Cortex of kidney (tissue), 1 donor: ENCODE measurements at places on chromosomes 5 and 9.

GRCh38 chr9:97972753-97973152, 10.4 kb upstream of the ANP32B start:
- DNase-seq, result no peak

- DNase-seq, result no peak
These were observed 406.0 kb upstream of the GRIA1 start for GRCh38 chr5:153084511-153084910.

DNA sequence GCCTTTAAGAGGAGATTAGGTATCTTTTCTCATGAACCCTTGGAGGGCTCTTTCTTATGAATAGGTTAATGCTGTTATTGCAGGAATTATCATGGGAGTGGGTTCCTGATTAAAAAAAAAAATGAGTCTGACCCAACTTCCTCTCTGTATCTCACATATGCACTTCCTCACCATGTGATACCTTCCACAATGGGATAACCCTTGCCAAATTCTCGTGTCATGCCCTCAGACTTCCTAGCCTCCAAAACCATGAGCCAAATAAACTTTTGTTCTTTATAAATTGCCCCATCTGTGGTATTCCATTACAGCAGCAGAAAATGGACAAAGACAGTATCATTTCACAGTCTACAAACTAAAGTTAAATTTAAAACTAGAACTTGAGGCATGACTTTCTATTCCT, 1.0 kb downstream of the OR1B1 start:
- no peak for DNase-seq

DNA sequence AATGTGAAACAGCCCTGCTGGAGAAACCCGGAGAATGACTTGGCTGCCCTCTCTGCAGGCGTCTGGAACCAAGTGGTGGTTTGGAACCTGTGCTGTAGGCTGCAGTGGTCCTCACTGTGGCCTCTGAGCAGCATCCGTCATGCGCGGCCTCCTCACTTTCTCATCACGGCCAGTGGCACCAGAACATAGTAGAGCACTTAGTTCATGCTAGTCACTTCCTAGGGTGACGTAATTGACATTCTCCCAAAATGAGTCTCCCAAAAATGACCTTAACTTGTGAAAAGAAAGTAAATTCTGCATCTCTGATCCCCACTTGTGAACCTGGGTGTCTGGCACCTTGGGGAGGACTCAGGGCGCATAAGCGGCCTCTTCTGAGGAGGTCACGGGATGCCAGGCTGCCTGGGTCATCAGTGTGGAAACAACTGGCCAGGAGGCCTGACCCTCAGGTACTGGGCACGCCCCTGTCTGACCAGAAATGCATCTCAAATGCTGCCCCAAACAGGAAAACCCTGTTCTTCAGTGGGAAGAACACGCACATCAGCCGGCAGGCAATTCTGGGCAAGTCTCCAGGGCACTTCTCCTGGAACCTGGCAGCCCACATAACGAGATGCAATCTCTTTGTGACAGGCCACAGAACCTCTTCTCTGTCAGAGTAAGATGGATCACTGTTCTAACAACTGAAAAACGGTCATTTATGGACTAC, 36.6 kb upstream of the SPTLC1 start:
- DNase-seq, result no peak

GRCh38 chr5:171852255-171852681, 66.7 kb downstream of the SMIM23 start:
- DNase-seq, result no peak

DNA sequence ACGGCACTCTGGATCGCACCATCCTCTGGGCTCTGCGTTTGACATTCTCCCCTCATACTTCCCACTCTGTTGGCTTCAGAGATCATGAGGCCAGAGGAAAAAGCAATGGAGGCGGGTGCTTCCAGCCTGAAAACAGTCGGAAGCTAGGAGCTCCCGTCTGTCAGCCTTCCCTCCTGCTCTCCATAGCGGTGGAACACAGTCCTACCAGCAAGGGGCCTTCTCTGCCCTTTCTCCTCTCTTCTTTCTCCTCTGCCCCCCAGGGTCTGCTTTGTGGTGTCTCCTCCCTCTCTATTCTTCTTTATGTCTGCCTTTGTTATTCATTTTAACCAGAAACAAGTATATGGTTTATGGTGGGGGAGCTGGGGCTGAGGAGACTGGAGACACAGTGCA, 152.5 kb upstream of the NFIB start:
- no peak for DNase-seq

DNA sequence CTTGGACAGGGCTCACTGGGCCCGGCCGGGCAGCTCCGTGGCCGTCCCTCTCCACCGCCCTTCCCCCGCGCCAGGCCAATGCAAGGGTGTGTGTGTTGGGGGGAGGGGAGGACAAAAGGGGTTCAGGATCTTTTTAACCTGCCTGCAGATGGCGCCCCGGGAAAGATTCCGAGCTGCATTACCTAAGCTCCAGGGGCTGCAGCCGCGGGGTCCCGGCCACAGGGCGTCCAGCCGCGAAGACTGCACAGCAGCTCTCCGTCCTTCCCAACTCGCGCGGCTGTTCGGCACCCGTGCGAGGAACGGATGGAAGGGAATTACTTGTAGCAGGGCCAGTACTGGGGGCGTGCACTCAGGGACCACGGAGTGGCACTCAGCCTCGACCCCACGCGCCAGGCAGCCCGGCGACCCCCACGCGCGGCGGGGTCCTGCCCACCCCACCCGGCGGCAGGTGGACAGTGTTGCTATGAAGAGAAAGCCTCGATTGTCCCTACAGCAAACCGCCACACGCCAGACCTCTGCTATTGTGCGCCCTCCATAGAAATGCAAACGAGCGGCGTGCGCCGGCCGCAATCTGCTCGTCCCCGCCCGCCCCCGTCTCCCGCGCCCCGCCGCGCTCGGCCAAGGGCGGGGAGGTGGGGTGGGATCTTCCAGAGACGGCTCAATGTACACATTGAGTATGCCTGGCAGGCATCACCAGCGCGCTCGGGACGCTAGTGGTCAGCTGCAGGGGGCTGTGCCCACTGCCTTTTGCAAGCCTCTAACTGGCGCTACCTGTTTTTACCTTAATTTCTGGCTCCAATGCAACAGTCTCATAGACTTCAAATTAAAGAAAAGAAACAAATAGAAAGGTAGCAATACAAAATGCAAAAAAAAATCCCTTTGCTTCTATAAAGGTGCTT, 796 bp upstream of the GADD45G start:
- no peak for DNase-seq

- DNase-seq, result no peak
These were observed 25.0 kb upstream of the C5orf47 start for GRCh38 chr5:173963867-173964441.

GRCh38 chr5:81250004-81250403, 16.9 kb downstream of the CKMT2 start:
- no peak for DNase-seq

DNA sequence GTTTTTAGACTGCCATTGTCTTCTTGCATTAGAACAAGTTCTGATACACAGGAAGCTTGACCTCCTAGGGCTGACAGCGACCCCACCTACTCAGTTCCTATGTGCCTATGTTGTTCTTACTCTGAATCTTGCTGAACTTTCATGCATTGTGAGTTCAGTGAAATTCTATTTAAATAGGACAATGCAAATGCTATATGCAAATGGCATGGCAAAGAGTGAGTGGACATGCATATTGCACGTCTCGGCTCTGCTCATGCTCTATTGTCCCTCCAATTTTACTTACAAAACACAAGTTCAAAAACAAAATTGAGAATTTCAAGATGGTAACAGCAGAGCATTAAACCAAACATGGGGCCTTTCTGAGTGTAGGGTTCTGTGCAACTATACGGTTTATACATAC, 5.3 kb upstream of the DCP2 start:
- DNase-seq, result no peak
